Amniotic epithelial cell (primary cell): ENCODE measurements at places on chromosomes 2 and 18.
A peak's percentile ranks its signal among the peaks of the same experiment; 100 is the strongest.

- DNase-seq = no peak
Measured at GRCh38 chr2:239067196-239067865, 219.4 kb downstream of the TWIST2 start.

DNA sequence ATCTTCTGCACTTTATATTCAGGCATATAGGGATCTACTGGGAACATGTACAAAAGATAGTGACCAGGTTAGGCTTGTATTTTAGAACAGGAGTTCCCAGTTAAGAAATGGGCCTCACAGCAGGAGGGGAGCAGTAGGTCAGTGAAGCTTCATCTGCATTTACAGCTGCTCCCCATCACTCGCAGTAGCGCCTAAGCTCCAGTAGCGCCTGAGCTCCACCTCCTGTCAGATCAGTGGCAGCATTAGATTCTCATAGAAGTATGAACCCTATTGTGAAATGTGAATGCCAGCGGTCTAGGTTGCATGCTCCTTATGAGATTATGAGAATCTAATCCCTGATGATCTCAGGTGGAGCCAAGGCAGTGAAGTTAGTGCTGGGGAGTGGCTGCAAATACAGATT is 224.4 kb upstream of the CYRIA start:
- no peak for DNase-seq

GRCh38 chr2:203997980-203998809 is 61.6 kb downstream of the ICOS start:
- DNase-seq = peak; percentile 14

- DNase-seq = no peak
Measured at GRCh38 chr2:228079194-228079593, 102.3 kb downstream of the SPHKAP start.
